ENCODE measurements at places on chromosomes 3 and 15.

DNA sequence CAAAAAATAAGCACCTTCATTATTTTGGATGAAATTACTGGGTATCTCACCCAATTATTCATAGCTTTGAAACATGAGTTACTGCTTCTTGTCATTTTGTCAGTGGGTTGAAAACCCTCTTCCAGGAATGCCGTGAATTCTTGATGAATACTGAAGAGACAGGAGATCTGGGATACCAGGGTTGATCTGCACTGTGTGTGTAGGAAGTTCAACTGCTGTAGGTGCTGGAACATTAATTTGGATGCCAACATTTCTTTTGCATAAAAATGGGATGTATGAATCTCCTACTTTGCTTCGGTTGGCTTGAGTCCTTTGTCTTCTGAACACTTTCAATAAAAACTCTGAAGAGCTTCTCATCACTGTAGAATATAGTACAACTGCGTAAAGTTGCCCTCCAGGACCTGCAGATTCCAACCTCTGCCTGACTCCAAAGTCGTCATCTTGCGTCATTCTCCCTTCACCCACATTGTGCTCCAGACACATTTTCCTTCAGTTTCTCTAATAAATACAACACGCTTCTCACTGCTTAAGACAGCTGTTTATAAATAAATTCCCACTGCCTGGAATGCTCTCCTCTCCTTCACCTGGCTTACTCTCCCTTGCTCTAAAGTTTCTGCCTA is 312.7 kb upstream of the TGFBR2 start:
- DNase-seq, result no peak

- no peak for DNase-seq
These were observed 8.7 kb upstream of the RFX7 start for GRCh38 chr15:56252386-56252785.

DNA sequence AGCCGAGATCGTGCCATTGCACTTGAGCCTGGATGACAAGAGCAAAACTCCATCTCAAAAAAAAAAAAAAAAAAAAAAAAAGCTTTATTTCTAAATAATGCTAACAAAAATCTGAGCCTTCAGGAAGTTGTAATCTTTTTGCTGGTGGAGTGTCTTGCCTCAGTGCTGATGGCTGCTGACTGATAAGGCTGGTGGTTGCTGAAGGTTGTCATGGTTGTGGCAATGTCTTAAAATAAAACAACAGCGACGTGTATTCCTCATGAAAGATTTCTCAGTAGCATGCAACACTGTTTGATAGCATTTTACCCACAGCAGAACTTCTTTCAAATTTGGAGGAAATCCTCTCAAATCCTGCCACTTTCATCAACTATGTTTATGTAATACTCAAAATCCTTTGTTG is 77.4 kb upstream of the PTPRG start:
- DNase-seq, result no peak

GRCh38 chr3:60147249-60147950 is 1097.6 kb upstream of the CFAP20DC start:
- DNase-seq, result no peak

DNA sequence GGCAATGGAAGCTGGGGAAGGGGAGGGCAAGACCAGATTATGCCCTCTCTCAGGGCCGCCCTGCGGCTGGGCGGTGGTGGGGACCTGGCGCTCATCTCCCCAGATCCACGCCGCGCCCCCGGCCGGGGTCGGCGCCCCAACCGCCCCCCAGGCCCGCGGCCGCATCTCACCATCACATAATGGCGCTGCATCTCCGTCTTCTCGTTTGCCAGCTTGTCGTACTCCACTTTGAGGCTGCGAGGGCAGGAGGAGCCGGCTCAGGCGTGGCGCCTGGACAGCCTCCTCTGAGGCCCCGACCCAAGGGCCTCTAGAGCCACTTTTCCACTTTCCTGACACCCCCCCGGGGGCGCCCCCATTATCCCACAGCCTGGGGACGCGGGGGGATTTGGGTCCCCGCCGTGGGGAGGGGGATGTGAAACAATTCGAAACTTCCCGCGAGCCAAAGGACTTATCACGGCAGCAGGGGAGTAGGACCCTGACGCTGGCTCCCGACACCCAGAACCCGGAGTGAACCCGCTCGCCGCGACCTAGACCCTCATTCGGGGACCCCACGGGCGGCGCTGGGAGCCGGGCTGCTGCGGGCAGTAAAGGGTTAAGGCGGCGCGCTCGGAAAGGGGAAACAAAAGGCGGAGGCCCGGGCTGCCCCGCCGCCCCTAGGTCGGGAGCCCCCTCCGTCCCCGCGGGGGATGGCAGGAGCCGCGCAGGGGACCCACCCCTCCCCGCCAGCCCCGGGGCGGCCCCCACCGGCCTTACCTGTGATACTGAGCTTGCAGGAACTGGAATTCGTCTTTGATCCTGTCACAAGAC is 2.1 kb downstream of the TLE3 start:
- DNase-seq, result no peak

GRCh38 chr15:99616773-99617342 is 51.1 kb downstream of the MEF2A start:
- no peak for DNase-seq

- no peak for DNase-seq
These were observed 35.3 kb upstream of the GOLGA8A start for GRCh38 chr15:34472947-34473346.

GRCh38 chr15:68197661-68198437 is 7.3 kb downstream of the CALML4 start:
- no peak for DNase-seq

GRCh38 chr3:158098834-158099424 is 7.3 kb downstream of the SHOX2 start:
- no peak for DNase-seq

DNA sequence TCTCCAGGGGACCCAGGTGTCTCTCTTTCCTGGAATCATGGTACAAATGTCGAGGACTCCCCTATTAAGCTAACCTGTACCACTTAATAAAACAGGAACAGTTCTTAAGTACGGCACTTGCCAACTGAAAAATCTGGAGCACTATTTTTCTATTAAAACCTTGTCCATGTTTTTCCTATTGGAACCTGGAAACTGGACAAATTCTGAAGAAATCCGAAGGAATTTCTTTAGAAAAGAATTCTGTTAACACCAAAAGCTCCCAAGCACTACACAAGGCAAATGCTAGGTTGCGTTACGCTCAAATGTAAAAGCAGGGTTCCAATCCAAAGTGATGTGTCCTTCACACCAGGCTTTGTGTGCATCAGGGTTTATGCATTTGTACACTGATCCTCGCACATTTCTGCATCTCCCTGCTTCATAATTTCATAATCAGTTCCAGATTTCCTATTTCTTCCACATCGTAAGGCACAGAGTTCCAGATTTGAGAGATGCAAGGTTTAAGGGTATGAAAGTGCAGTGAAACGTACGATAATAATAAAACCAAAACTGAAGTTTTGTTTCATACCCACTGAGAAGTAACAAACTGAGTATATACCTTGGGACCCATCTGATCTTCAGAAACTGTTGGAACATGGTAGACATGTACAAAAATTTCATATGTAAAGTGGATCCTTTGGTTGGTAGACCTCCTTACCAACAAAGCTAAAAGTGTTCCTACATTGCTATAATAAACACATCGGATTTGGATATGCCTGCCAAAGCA is 132.1 kb upstream of the WNT5A start:
- DNase-seq, result no peak

DNA sequence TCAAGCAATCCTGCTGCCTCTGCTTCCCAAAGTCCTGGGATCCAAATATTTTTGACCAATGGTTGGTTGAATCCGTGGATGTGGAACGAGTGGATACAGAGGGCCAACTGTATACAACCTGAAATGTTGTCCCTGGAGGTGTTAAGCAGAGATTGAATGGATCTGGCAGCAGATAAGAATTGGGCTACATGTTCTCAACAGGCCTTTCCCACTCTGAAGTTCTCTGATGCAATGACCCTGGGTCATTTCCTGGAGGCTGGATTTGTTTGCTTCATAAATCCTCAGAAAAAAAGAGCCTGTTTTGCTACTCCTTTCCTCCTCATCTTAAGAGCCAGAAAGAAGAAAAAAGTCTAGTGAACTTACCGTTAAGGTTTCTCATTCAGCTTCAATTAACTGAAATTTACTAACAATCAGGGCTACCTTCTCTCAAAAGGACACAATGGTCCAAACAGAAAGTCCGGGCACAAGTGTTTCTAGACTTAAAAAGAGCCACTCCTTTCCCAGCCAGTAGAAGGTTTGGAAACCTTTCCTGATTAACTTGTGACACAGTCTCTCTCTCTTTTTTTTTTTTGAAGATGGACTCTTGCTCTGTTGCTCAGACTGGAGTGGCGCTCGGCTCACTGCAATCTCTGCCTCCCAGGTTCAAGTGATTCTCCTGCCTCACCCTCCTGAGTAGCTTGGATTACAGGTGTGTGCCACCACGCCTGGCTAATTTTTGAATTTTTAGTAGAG is 6.5 kb downstream of the ARHGEF3 start:
- DNase-seq, result no peak

DNA sequence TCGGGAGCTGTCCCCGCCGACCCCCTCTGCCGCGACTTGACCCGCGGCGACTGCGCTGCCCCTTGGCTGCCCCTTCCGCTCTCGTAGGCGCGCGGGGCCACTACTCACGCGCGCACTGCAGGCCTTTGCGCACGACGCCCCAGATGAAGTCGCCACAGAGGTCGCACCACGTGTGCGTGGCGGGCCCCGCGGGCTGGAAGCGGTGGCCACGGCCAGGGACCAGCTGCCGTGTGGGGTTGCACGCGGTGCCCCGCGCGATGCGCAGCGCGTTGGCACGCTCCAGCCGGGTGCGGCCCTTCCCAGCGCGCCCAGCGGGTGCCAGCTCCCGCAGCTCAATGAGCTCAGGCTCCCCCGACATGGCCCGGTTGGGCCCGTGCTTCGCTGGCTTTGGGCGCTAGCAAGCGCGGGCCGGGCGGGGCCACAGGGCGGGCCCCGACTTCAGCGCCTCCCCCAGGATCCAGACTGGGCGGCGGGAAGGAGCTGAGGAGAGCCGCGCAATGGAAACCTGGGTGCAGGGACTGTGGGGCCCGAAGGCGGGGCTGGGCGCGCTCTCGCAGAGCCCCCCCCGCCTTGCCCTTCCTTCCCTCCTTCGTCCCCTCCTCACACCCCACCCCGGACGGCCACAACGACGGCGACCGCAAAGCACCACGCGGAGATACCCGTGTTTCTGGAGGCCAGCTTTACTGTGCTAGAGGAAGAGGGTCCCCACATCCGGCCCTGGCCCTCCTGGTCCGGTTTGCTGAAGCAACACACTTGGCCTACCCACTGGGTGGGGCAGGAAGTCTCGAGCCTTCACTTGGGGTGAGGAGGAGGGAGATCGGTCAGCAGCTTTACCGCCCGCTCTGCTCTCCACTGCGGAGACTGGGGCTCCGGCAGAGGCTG is at the start of gene RASSF1:
Gene RASSF1, minus strand, starts transcription at position 389 of the 882 bp plus-strand sequence. Its CDS starts 31 bp downstream, at position 358.
- no peak for DNase-seq

DNA sequence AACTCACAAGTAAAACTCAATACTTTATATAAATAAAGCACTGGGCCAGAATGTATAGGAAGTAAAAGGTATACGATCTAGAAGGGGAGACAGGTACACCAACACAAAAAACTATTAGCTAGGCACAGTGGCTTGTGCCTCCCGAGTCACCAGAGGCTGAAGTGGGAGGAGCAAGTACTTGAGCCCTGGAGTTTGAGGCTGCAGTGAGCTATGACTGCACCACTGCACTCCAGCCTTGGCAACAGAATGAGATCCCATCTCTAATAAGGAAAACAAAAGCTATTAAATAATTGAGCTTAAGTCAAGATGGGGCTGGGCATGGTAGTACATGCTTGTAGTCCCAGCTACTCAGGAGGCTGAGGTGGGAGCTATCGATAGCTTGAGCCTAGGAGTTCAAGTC is 17.0 kb downstream of the PIK3CB start:
- no peak for DNase-seq

- DNase-seq, result no peak
These were observed 94.7 kb downstream of the PDZRN3 start for GRCh38 chr3:73530022-73530396.

- DNase-seq, result no peak
These were observed 268.7 kb upstream of the THRB start for GRCh38 chr3:24763393-24763792.

DNA sequence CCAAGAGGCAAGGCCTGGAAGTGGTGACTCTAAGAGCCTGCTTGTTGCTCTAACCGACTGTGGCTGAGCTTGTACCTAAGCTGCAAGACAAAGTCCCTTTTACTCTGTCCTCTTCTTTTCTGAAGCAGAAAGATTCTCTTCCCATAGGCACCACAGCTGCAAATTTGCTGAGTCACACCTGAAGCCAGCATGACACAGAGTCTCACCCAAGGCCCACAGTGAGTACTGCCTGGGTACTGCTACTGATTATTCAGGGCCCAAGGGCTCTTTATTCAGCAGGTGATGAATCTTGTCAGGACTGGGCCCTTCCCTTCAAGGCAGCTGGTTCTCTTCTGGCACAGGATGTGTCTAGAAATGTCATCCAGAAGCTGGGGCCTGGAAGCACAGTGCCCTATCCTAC is 18.9 kb upstream of the TIGIT start:
- DNase-seq, result no peak

GRCh38 chr3:189109145-189109544 is 62.6 kb upstream of the TPRG1 start:
- DNase-seq, result no peak

GRCh38 chr3:134795746-134796280 is 753 bp downstream of the EPHB1 start:
- no peak for DNase-seq

GRCh38 chr15:100994597-100995446 is 75.7 kb downstream of the LRRK1 start:
- no peak for DNase-seq

DNA sequence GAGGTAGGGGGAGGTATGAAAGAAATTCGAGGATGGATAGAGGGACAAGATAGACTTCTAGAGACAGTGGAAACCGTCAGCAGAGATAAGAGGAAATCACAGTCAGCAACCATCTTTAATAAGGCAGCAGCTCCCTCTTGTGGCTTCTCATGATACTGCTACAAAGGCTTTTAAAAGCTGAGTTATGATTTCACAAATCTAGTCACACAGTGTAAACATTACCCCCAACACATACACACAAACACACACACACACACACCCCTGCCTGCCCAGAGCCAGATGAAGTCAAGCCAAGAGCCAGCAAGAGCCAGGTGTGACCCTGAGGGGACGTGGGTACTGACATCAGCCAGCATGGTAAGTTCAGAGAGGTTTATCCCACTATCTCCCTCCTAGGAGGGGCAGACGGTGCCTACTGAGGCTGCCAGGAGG is 18.9 kb upstream of the TGM5 start:
- DNase-seq, result no peak

Data from amniotic stem cell (primary cell).